Dermis blood vessel endothelial cell (primary cell): ENCODE measurements at places on chromosomes 13 and 19. TPM values are rescaled to one million over a fixed set of nuclear protein-coding genes. Genes with fewer than 3 reads are reported as not detected.

DNA sequence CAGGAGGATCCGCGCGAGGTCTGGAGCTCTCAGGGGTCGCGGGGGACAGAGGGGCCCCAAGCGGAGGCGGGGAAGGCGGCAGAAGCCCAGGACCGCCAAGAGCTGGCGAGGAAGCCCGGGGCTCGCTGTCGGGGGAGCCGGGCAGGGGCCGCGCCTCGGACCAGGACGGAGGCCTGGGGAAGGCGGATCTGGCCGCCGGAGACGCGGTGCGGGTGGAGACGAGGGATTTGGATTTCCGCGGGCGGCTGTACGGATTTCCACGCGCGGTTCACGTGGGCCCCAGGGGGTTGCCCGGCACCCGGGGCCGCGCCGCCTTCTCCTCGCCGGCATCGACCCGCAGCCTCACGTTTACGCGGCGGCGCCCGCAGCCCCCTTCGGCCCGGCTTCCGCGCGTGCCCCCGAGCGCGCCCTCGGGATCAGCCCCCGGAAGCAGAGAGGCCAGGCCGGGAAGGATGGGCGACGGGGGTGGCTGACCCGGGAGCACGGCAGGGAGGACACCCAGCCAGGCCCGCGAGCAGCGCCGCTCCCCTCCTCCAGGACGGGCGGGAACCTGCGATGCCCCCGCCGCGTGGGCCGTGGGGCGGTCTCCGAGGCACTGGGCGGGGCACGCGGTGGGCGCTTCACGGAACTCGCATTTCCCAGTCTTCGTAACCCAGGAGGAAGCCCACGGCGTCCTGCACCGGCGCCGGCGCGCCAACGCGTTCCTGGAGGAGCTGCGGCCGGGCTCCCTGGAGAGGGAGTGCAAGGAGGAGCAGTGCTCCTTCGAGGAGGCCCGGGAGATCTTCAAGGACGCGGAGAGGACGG, 4.7 kb downstream of the F7 start:
- DNase-seq = peak; percentile 11

DNA sequence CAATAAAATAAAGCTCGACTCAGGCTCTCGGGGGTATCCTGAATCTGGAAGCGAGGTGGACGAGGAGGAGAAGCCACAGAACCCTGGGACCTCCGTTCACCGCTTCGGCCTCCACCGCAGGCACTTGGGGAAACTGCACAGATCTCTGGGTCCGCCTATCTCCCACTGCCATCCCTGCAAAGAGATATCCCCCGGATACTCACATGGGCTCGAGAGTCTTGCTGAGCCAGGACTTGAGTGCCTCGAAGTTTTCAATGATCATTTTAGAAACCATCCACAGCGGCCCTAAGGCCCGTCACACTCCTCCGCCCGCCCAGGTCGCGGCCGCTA, 589 bp downstream of the RBM26 start:
- peak; percentile 53 for DNase-seq

DNA sequence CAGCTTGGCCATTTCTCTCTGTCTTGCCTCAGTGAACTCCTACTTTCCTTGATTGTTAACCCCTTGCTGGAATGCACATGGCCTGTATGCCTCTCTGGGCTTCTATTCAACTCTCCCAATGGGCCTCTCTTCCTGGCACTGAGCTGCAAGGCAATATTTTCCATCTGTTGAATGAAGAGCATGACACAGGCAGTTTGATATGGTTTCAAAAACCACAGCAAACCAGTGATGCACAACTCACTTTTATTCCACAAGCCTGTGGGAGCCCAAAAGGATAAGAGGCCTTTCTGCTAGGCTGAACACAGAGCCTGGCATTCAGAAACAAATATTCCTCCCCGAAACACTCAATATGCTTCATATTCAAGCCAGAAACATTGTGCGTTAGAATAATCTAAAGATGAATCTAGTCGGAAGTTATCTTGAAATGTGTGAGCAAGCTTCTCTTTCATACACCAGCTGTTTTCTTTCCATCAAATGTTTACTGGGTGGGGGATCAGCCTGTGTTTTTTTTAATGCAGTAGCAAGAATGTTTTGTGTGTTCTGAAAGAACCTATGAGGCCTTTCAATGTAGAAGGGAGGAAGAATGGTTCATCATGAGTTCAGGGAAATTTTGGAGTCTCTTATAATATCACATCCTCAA, 443.1 kb upstream of the SPRY2 start:
- DNase-seq = no peak

- DNase-seq = no peak
These were observed 65.4 kb upstream of the RFC3 start for GRCh38 chr13:33752597-33752996.

DNA sequence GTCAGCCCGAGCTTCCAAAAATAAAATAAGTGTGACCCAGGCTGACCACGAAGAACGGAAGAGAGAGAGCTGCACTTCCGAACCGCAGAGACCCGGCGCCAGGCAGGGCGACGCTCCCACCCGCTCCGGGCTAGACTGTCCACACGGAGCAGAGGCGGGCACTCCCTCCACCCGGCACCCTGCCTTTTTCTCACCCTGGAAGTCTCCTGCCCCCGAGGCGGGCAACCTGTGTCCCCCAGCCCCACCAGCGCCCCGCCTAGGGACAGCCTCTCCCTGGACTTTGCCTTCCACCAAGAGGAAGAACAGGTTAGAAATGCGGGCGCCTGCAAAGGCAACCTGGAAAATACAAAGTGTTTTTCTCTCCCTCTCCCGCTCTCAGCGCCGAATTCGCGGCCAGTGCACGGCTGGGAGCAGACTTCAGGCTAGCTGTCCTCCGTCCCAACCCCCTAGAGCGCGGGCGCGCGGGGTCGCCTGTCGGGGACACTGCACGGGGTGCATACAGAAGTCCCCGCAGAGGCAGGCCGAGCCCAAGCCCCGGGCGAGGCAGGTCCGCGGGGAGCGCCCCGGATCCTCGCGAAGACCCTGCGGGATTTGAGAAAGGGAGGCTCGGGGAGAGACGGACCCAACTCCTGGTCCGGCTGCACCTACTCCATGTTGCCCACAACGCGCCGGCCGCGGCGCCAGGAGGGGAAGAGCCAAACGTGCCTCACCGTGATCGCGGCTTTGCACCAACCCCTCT, 845 bp downstream of the SPRY2 start:
- DNase-seq = peak; percentile 64

Gene NTN5
- 0.05 TPM in 1 of 2 replicates, not detected in the other for total RNA-seq
